ENCODE measurements at places on chromosomes 3 and 15. TPM values are rescaled to one million over a fixed set of nuclear protein-coding genes. Genes with fewer than 3 reads are reported as not detected.

Gene TGM5
- not detected for polyA plus RNA-seq

GRCh38 chr15:75452865-75453702 is 1.6 kb upstream of the SIN3A start:
- no peaks in the 10 kb centered on the region for H3K36me3 ChIP-seq
- peak; percentile 87 for DNase-seq
- no peaks in the 10 kb centered on the region for H3K27me3 ChIP-seq
- peak overlapping the region; percentile 88 for H3K4me3 ChIP-seq
- H3K4me1 ChIP-seq, result peaks cover 41% of the 10 kb centered on the region
- H3K27ac ChIP-seq, result peak overlapping the region; percentile 100

DNA sequence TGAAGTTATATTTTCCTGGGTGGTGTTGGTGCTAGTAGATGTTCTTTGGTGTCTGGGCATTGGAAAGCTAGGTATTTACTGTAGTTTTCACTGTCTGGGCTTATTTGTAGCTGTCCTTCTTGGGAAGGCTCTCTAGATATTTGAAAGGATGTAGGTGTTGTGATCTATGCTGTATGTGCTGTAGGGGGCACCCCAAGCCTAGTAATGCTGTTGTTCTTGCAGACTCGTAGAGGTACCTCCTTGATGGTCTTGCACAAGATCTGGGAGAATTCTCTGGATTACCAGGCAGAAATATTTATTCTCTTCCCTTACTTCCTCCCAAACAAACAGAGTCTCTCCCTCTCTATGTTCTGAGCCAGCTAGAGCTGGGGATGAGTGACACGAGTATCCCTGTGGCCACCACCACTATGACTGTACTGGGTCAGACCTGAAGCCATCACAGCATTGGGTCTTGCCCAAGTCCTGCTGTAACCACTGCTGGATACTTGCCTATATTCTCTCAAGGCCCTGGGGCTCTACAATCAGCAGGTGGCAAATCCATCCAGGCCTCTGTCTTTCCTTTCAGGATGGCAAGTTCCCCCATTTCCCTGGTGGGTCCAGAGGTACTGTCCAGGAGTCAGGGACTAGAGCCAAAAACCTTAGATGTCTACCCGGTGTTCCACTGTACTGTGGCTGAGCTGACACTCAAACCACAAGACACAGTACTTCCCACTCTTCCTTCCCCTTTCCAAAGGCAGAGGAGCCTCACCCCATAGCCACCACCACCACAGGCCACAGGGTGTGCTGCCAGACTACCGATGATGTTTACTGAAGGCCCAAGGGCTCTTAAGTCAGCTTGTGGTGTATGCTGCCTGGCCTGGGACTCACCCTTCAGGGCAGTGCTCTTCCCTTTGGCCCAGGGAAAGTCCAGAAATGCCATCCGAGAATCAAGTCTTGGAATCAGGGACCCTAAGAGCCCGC is 195.2 kb upstream of the DPPA4 start:
- H3K36me3 ChIP-seq, result no peaks in the 10 kb centered on the region
- no peaks in the 10 kb centered on the region for H3K27me3 ChIP-seq
- no peaks in the 10 kb centered on the region for H3K4me1 ChIP-seq
- H3K4me3 ChIP-seq, result no peak overlapping the region
- no peak for DNase-seq

DNA sequence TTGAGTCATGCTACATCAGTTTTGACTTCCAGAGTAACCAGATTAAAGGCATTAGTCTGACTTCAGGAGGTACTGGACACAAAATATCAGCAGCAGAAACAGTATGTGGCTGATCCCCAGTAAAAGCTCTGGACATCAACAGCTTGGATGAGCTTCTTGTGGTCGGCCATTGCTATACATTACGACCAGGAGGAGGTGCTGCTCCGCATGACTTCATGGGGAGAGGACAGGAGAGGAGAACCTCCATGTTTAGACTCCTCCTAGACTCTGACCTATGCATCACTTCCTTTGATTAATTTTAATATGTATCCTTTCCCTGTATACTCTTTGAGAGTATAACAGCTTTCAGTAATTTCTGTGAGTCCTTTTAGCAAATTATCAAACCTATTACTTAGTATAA is 285.6 kb upstream of the ARHGEF26 start:
- DNase-seq, result no peak
- H3K4me1 ChIP-seq, result no peaks in the 10 kb centered on the region
- H3K36me3 ChIP-seq, result no peaks in the 10 kb centered on the region
- H3K4me3 ChIP-seq, result no peak overlapping the region
- H3K27ac ChIP-seq, result no peak overlapping the region
- no peaks in the 10 kb centered on the region for H3K27me3 ChIP-seq

DNA sequence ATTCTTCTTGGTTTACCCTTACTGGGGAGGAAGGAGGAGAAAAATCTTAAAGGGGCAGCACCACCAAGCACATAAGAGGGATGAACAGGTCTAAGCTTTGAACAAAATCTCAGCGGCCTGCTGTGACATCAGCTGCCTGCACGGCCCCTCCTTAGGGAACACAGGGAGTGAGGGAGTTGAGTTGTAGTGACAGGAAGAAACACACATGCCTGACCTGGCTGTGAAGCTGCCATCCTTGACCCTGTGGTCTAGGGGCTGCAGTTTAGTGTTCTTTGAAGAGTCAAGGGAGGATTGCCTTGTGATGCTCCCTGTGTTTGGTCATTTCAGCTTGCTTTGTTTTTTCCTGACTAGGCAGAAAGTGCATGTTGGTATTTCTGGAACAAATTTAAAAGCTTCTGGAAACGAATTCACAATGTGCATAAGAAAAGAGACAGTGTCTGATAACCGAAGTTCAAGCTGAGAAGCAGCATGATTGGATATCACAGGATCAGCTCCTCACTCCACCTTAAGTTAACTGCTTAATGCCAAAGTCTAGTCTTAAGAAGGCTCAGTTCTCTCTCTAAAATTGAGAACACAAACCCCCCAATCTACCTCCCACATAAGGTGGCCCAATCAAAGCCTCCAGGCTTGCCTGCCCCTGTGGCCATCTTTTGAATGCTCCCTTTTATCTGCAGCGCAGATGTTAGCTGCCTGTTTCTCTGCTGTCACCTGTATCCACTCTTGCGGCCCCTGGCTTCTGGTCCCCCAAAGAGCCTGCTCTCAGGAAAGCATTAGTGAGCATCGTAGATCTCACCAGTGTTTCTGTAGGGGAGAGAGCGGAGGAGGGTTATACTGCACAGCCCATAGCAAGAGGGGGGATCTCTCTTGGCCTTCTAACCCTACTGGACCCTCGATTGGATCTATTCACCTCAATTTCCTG is 82.2 kb downstream of the SCN11A start:
- no peak for DNase-seq
- no peaks in the 10 kb centered on the region for H3K4me1 ChIP-seq
- H3K4me3 ChIP-seq, result no peak overlapping the region
- H3K27me3 ChIP-seq, result no peaks in the 10 kb centered on the region
- no peak overlapping the region for H3K27ac ChIP-seq

- peaks cover 7% of the 10 kb centered on the region for H3K4me1 ChIP-seq
- no peak overlapping the region for H3K4me3 ChIP-seq
- H3K27me3 ChIP-seq, result no peaks in the 10 kb centered on the region
- no peak overlapping the region for H3K27ac ChIP-seq
- no peaks in the 10 kb centered on the region for H3K36me3 ChIP-seq
Measured at GRCh38 chr15:77721963-77722362, 89.3 kb upstream of the LINGO1 start.

Gene EFCAB12
- 0.46 TPM for polyA plus RNA-seq

- no peaks in the 10 kb centered on the region for H3K4me1 ChIP-seq
- H3K27ac ChIP-seq, result no peak overlapping the region
- no peak overlapping the region for H3K4me3 ChIP-seq
- H3K27me3 ChIP-seq, result no peaks in the 10 kb centered on the region
- peak; percentile 33 for DNase-seq
Measured at GRCh38 chr3:11522398-11522715, 121.4 kb downstream of the VGLL4 start.

- H3K4me1 ChIP-seq, result peaks cover 22% of the 10 kb centered on the region
- no peaks in the 10 kb centered on the region for H3K36me3 ChIP-seq
- no peak overlapping the region for H3K4me3 ChIP-seq
- DNase-seq, result no peak
- H3K27ac ChIP-seq, result no peak overlapping the region
Measured at GRCh38 chr3:195081242-195081963, 189.6 kb downstream of the XXYLT1 start.

DNA sequence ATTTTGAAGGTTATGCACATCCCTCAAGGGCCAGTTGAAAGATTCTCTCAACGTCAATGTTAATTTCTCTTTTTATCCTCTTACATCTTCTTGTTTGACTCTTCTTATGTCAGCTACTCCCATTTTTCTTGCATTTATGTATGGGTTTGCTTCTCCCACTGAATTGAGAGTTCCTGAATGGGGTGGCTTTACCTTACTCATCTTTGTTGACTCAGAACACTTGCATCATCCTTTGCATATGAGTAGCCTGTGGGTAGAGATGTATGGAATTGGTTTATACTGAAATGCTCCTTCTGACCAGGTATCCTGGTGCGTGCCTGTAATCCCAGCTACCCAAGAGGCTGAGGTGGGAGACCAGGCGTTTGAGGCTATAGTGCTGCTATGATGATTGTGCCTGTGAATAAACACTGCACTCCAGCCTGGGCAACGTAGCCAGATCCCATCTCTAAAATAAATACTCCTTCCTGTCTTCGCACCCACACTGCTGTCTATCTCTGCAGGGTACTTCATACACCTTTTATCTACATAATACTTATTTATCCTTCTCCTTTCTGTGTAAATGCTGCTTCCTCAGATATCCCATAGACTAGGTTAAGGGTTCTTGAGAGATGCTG is 123.6 kb upstream of the DPH6 start:
- no peak overlapping the region for H3K27ac ChIP-seq
- DNase-seq, result no peak
- no peak overlapping the region for H3K4me3 ChIP-seq
- no peaks in the 10 kb centered on the region for H3K36me3 ChIP-seq
- H3K4me1 ChIP-seq, result peaks cover 23% of the 10 kb centered on the region
- H3K27me3 ChIP-seq, result no peaks in the 10 kb centered on the region

GRCh38 chr3:13491206-13491974 is 11.3 kb downstream of the HDAC11 start:
- H3K27me3 ChIP-seq, result no peaks in the 10 kb centered on the region
- peaks cover 4% of the 10 kb centered on the region for H3K36me3 ChIP-seq
- peak; percentile 36 for DNase-seq
- peaks cover under 1% of the 10 kb centered on the region for H3K4me1 ChIP-seq

GRCh38 chr3:88188436-88188835 is 38.7 kb downstream of the C3orf38 start:
- H3K4me3 ChIP-seq, result no peak overlapping the region
- H3K27me3 ChIP-seq, result no peaks in the 10 kb centered on the region
- no peaks in the 10 kb centered on the region for H3K4me1 ChIP-seq
- no peak overlapping the region for H3K27ac ChIP-seq
- no peak for DNase-seq

GRCh38 chr3:156189927-156190326 is 69.5 kb downstream of the KCNAB1 start:
- DNase-seq, result no peak
- H3K27me3 ChIP-seq, result no peaks in the 10 kb centered on the region
- H3K4me3 ChIP-seq, result no peak overlapping the region
- H3K4me1 ChIP-seq, result no peaks in the 10 kb centered on the region
- H3K27ac ChIP-seq, result no peak overlapping the region

DNA sequence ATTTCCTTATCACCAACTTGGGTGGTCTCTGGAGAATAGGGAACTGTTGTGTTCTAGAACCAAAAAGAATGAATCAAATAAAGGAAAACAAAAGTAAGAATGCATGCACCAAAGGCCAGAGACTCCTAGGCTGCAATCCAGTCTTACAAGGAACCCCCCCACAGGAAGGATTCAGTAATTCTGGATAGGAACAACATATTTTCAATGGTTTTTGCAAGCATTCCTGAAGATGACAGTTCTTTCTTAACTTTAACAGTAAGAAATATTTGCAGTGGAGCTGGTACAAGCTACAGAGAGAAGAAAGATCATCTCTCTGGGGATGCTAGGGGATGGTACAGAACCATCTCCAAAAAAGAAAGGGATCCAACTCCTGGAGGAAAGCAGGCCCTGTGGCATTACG is 116.2 kb upstream of the CHRM5 start:
- no peaks in the 10 kb centered on the region for H3K4me1 ChIP-seq
- no peak for DNase-seq
- no peak overlapping the region for H3K4me3 ChIP-seq
